Stimulated activated naive B cell treated with anti-CD40 and anti-IgM and Interleukin-4, amounts not matched to agents 10 μg/mL and 1 μg/mL and 100 μg/mL, for 72 hours (primary cell): ENCODE measurements at places on chromosomes 11 and 22.

DNA sequence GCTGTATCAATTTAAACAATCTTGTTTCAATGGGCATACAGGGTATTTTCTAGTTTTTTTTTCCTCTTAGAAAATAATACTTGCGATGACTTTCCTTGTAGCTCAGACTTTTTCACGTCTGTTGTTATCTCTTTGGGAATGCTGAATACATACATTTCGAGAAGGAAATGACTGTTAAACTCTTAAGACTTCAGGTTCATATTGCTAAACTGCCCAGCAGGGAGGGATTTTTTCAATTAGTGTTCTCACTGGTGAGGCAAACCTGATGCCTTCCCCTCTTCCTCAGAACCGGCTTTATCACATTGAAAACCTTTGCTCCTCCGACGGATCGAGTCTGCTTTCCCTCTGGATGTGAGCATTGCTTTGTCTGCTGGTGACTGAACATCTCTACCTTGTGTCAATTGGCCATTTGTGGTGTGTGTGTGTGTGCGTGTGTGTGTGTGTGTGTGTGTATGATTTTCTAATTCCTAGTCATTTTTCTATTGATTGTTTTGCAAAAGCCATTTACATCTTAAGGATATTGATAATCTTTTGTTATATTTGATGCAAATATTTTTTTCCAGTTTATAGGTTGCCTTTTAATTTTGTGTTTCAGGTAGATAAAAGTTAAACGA is 6.6 kb downstream of the NEAT1 start:
- peaks cover 46% of the 10 kb centered on the region for H3K36me3 ChIP-seq
- no peak for DNase-seq
- H3K4me3 ChIP-seq: peak overlapping the region; percentile 81
- peaks cover 9% of the 10 kb centered on the region for H3K27me3 ChIP-seq
- H3K4me1 ChIP-seq: peaks cover 66% of the 10 kb centered on the region

- no peak for DNase-seq
- no peaks in the 10 kb centered on the region for H3K27me3 ChIP-seq
- no peak overlapping the region for H3K4me3 ChIP-seq
- no peak overlapping the region for H3K27ac ChIP-seq
Observed at GRCh38 chr11:68504432-68505066, 44.0 kb downstream of the PPP6R3 start.

DNA sequence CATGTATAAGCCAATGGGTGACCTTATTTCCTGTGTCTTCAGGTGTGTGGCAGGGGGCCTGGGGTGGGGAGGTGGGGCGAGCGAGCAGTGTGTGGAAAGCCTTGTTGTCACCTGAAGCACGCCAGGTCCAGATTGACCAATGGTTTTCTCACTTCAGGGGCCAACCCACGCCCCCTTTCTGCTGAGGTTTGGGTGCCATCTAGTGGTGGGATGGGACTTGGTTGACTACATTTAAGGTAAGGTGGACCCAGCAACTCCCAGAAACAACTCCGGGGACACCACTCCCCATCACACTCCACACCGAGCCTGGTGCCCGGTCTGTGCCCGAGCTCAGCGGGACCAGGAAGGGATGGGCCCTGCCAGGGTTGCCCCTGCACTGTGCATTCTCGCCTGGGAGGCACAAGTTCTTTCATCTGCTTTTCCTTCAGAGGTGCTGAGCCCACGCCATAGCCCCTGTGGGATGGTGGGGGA is 40.0 kb downstream of the TPCN2 start:
- H3K4me1 ChIP-seq: peaks cover 3% of the 10 kb centered on the region
- peak overlapping the region; percentile 31 for H3K27ac ChIP-seq
- peak; percentile 58 for DNase-seq
- H3K27me3 ChIP-seq: no peaks in the 10 kb centered on the region
- H3K36me3 ChIP-seq: peaks cover 44% of the 10 kb centered on the region

- H3K27me3 ChIP-seq: peaks cover 13% of the 10 kb centered on the region
- H3K36me3 ChIP-seq: no peaks in the 10 kb centered on the region
- no peak overlapping the region for H3K4me3 ChIP-seq
- no peak for DNase-seq
- H3K27ac ChIP-seq: no peak overlapping the region
Observed at GRCh38 chr11:58787903-58788302, 56.2 kb upstream of the GLYAT start.

DNA sequence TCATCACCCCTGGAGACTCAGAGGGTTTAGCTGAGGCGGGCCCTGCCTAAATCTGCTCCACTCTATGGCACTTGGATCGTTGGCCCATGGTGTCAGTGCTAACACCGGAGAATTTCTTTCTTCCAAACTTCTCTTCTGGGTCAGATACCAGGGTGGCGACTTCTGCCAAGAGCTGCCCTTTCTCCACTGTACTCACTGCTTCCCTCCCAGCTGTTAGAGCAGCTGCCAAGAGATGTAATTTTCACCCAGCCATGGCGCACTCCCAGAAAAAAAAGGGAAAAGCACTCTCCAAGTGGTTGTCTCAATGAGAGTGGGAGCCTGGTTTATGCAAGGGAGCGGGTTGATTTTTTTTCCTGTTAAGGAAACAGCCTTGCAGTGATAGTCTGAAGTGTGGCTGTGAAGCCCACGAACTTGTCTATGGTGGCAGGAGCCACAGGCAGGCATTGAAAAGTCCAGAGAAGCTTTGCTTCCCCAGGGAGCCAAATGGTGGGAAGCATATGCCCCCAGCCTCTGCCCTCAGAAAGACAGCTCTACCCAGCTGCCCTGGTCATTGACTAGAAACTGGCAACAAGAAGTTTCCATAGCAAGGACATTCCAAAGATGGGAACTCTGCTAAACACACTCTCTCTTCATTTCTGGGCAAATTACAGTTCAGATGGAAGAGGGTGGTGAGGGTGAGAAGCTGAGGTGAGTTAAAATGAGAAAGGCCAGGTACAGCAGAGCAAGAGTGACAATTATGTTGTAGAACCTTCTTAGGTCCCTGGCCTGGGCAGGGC is 10.7 kb downstream of the PCSK7 start:
- peaks cover 24% of the 10 kb centered on the region for H3K4me1 ChIP-seq
- H3K27me3 ChIP-seq: no peaks in the 10 kb centered on the region
- H3K36me3 ChIP-seq: peaks cover 59% of the 10 kb centered on the region
- no peak overlapping the region for H3K4me3 ChIP-seq

- H3K4me3 ChIP-seq: no peak overlapping the region
- no peak overlapping the region for H3K27ac ChIP-seq
- peaks cover 13% of the 10 kb centered on the region for H3K4me1 ChIP-seq
- H3K36me3 ChIP-seq: no peaks in the 10 kb centered on the region
Observed at GRCh38 chr11:1561266-1561665, 10.8 kb downstream of the DUSP8 start.

DNA sequence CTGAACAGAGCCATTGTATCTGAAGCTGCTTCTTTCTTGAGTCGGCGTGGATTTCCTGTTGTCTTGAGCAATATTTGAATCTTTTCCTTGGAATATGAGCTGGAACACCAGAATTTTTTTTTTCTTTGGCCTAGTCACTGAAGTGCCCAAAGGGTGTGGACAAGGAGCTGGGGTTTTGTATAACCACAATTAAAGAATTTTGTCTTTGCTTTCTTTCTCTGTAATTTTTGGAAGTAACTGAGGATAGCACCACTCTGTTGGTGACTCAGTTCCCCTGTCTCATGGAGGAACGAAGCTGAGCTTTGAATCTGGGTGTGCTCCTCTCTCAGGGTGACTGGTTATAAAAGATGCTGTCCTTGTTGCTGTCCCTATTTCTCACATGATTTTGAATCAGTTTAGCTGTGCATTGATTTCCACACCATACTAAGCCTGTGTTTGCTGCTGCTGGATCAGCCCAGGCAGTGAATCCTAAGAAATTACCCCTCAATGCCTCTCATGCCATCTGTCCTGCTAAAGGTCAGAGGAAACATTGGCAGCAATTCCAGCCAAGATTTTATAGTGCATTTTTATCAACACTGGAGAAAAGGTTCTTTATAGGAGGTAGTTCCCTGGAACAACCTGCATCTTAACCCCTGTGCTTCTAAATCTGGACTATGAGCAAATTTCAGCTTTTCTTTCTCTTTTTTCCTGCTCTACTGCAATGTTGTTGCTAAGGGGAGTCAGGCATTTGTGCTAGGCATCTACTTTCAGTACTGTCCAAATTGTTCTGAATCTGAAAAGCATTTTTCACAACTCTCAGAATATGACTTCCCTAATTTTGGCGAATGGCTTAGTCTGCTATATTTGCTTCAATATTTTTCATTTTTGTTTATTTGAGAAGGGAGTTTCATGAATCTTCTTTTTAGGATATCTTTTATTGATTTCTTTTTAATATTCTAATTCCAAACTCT is 540.8 kb downstream of the SOX6 start:
- no peak overlapping the region for H3K4me3 ChIP-seq
- no peak overlapping the region for H3K27ac ChIP-seq
- H3K36me3 ChIP-seq: no peaks in the 10 kb centered on the region
- H3K4me1 ChIP-seq: no peaks in the 10 kb centered on the region
- H3K27me3 ChIP-seq: peaks cover 25% of the 10 kb centered on the region
- no peak for DNase-seq

GRCh38 chr11:61345954-61346843 is 13.2 kb downstream of the TKFC start:
- DNase-seq: no peak
- peaks cover 61% of the 10 kb centered on the region for H3K36me3 ChIP-seq
- H3K4me1 ChIP-seq: peaks cover 59% of the 10 kb centered on the region
- H3K27ac ChIP-seq: peak overlapping the region; percentile 78
- H3K27me3 ChIP-seq: no peaks in the 10 kb centered on the region

DNA sequence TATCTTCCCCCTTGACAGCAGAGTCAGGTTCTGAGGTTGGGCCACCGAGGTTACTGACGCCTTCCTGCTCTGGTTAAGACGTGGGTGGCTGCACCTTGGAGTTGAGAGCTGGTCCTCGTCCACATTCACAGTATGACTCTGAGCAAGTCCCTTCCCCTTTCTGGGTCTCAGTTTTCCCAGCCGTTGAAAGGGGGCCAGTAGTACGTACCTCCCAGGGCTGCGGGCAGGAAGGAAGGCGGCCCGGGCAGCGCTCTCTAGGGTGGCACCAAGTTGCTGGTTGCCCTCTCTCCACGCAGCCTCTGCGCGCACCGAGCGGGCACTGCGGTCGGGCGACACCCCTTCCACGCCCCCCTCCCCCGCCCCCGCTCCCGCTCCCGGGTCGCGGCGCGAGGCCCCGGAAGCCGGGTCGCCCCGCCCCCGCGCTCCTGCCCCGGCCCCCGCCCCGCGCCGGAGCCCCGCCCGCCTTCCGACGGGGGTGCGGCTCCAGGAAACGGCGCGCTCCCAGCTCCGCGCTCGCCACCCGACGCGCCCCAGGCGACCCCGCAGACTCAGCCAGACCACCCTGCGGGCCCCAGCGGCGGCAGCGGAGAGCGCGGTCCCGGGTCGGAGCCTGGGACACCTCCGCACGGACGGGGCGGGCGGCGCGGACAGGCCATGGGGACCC is at the start of gene EHBP1L1:
Gene EHBP1L1 (plus strand): TSS at position 486 of the 664 bp plus-strand sequence. CDS start 250 bp downstream, outside the sequence.
- peak within 1 kb of the TSS; percentile 91 for H3K4me3 ChIP-seq
- peaks cover 51% of the 10 kb centered on the region for H3K36me3 ChIP-seq
- DNase-seq: peak; percentile 80
- H3K4me1 ChIP-seq: peaks cover 42% of the 10 kb centered on the region

- no peaks in the 10 kb centered on the region for H3K4me1 ChIP-seq
- no peak for DNase-seq
- H3K27me3 ChIP-seq: peaks cover 24% of the 10 kb centered on the region
- H3K4me3 ChIP-seq: no peak overlapping the region
- H3K36me3 ChIP-seq: no peaks in the 10 kb centered on the region
- no peak overlapping the region for H3K27ac ChIP-seq
Observed at GRCh38 chr11:2076441-2076840, 62.7 kb downstream of the IGF2 start.

- no peaks in the 10 kb centered on the region for H3K27me3 ChIP-seq
- H3K4me1 ChIP-seq: peaks cover 37% of the 10 kb centered on the region
- no peaks in the 10 kb centered on the region for H3K36me3 ChIP-seq
- H3K4me3 ChIP-seq: no peak overlapping the region
- H3K27ac ChIP-seq: peak overlapping the region; percentile 72
- DNase-seq: no peak
Observed at GRCh38 chr11:44955015-44955738, 4.5 kb upstream of the TP53I11 start.

- no peaks in the 10 kb centered on the region for H3K36me3 ChIP-seq
- peak overlapping the region; percentile 60 for H3K4me3 ChIP-seq
- H3K27me3 ChIP-seq: peaks cover 20% of the 10 kb centered on the region
- no peak for DNase-seq
Observed at GRCh38 chr11:849951-850774, 7.5 kb downstream of the TSPAN4 start.

DNA sequence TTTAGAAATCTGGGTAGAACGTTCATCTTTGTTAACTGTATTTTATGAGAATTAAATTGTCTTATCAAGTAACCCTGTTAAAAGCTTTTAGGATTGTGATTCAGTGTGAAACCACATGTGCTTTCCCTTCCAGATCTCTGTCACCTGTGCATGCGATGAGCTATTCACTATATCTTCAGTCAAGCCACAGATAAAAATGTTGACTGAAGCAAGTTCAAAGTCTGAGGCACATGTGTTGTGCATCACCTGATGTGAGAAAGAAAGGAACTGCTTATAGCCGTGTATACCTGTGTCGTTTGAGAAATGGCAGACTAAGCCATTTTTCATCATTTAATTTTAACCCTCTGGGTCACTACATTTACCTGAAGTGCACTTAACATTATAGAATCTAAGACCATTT is 1088.9 kb upstream of the TENM4 start:
- no peaks in the 10 kb centered on the region for H3K27me3 ChIP-seq
- H3K4me3 ChIP-seq: no peak overlapping the region

GRCh38 chr22:39237318-39238100 is 7.3 kb downstream of the PDGFB start:
- peaks cover 87% of the 10 kb centered on the region for H3K27me3 ChIP-seq
- H3K27ac ChIP-seq: peak overlapping the region; percentile 72
- peaks cover 83% of the 10 kb centered on the region for H3K4me1 ChIP-seq
- DNase-seq: peak; percentile 52

DNA sequence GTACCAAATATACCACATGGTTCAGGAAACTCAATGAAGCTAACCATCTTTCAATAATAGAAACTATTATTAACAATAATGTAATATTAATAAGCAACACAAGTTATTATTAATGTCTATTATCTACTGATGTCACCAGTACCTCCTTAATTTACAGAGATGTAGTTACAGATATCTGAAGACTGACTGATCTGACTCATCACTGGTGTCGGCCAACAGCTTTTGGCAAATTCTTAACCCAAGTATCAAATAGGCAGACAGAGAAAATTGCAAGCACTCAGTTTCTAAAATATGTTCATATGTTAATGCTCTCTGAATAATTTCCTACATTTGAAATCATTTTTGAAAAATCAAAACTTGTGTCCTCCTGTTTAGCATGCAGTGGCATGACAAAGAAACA is 100.4 kb upstream of the DDI1 start:
- H3K4me3 ChIP-seq: no peak overlapping the region
- no peaks in the 10 kb centered on the region for H3K27me3 ChIP-seq
- no peak overlapping the region for H3K27ac ChIP-seq
